SHP77 (cell line): ENCODE measurements at places on chromosomes 2 and 18.
A peak's percentile ranks its signal among the peaks of the same experiment; 100 is the strongest.

DNA sequence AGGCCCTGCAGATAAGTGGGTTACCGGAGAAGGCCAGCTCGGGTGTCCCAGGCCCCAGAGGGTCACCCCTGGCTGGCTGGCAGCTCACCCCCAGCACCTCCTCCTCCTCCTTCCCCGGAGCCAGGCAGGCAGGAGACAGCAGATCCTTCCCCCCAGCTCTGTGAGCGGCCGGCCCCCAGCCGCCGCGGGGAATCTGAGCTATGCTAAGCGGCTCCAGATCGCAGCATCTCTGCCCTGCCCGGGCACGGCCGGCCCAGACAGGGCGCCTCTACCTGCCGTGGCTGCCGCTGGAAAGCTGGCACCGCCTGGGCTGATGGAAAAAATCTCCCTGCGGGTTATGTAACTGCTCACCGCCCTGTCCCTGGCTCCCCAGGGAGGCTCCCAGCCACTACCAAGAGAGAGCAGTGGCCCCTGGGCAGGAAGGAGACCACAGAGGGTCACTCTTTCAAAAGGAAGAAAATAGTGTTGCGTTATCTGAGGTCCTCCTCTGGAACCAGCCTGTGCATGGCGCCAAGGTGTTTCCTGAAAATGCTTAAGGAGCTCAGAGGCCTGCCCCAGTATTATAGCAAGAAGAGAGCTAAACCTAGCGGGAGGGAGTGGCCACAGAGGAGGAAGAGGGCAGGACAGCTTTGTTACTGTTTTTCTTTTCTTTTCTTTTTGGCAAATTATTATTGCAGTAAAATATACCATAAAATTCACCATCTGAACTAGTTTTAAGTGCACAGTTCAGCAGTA is 179.0 kb downstream of the SMAD7 start:
- DNase-seq = no peak

DNA sequence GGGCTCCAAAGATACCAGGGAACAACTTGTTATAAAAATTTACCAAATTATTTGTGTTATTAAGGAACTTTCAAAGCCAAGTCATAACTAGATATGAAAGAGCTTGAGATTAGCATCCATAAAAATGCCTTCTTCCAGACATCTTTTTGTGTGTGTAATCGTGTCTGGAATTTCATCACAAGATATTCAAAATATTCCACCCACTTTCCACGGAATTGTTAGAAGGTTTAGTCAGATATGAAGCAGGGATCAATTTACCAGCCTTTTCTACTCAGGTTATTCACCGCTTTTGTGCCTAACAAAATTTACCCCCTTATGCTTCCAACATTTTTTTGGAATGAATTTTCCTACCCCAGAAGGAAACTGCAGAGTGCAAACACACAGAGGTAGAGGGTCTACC is 130.2 kb upstream of the ACVR2A start:
- DNase-seq = no peak

GRCh38 chr2:85245891-85246290 is 81.9 kb downstream of the TGOLN2 start:
- no peak for DNase-seq

DNA sequence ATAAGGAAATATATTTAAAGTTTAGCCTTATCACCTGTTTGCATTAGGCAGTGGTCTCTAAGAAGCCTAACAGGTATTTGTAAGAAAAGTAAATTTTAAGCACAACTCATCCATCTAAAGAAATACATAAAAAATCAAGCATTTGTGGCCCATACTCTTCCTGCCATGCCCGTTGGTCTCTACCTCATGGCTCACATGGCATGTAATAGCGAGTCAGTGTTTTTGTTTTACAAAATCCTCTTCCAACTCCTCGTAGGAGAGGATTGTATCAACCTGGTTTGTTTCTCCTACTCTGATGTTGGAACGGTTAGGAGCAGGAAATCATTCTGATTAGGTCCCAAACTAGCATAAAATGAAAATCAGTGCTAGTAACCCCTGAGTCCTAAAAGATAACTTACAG is 91.8 kb downstream of the FMNL2 start:
- no peak for DNase-seq

- peak; percentile 74 for DNase-seq
Observed at GRCh38 chr2:111219285-111219684, 98.6 kb downstream of the BCL2L11 start.

DNA sequence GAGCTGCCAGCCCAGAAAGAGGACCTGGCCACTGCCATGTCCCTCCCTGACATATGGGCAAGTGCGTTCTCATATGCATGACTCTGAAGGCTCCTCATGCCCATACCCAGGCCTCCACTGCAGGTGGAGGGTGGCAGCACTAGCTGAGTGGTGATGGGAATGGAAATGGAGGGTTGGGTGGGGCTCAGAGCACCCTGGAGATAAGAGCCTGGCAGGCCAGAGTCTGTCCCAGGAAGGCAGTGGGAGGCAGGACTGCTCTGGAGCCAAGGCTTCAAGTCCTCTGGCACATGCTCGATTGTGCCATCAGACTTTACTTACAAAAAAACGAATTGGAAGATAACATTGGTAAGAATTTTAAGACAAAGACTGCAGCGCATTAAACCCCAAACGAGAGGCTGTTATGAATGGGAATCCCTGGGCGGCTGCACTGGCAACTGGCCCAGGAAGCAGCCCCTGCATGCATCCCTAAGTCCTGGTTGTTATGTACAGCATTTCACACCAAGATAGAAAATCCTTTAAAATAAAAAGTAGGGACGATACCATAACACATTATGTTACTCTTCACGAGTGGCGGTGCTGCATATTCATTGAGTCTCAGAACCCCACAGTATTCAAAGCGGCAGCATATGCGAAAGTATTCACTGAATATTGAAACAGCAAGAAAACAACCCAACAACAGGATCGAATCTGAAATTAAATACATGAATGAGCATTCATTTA is 81.7 kb upstream of the FAM98A start:
- DNase-seq = no peak

DNA sequence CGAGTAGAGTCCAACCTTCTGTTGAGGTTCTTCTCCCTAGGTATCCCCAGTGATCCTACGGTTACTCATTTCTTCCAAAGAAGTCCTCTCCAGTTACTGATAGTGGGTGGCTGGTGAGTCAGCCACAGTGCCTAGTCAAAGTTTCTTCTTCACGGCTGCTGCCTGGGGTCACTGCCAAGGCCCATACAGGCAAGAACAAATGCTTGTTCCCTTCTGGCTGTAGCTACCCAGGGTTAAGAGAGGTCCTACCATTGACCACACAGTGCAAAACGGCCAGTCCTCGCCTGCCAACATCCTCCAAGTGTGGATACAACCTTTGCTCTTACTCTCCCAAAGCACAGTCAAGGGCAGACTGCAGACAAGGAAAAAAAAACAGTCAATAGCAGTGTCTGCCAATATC is 2.9 kb upstream of the PTPN4 start:
- DNase-seq = no peak

- no peak for DNase-seq
Observed at GRCh38 chr18:79524181-79525078, 128.7 kb downstream of the NFATC1 start.

- DNase-seq = no peak
Observed at GRCh38 chr2:236939271-236939670, 146.4 kb upstream of the COPS8 start.

DNA sequence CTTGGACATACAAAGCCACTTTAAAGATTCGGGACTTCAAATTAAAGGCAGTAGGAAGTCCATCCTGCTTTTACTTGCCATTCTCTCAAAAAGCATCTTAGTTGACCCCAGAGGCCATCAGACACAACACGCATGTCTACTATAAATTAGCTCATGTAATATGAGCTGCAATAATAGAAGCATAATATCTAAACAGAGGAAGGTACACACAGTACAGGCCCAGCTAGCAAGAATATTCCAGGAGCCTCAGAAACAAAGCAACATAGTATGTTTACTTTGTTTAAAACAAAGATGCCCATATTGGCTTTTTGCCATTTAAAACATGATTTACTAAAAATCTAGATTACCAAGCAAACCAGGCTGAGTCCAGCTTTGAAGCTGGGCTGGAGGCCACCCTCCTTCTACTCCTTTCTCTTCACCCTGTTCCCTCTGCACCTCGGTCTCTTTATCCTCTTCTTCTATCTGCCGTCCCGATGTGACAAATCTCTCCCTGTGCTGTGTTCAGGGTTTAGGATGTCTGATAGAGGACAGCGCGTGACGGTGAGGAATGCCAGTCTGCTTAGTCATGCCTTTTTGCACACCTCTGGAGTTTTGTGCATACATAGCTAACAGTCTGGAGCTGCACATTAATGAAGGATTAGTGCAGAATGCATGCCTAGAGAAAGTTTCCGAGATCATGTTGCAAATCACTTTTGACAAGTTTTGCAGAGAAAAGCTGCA is 28.2 kb downstream of the DTNA start:
- DNase-seq = no peak

DNA sequence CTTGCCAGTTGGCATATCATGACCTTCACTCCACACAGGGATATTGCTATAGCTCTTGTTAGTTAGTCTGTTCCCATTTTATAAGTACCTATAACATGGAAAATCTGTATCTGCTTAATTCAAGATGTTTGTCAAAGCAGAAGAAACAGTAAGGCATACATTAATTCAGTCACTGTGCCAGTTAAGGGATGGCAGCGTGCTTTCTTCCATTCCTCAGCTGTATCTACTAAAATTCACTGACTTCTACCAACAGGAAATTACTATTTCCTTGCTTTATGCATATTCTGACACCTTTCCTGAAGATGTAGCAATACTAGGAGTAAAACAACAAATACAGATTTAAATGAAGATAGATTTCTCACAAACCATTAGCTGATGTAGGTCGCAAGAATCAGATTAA is 59.9 kb downstream of the RNF152 start:
- no peak for DNase-seq

GRCh38 chr2:222887124-222887523 is 26.3 kb downstream of the ACSL3 start:
- no peak for DNase-seq
